ENCODE measurements at places on chromosomes 1 and 21.
A peak's percentile ranks its signal among the peaks of the same experiment; 100 is the strongest.

GRCh38 chr1:77533660-77534305 is 148.7 kb downstream of the ZZZ3 start:
- DNase-seq: peak; percentile 45

GRCh38 chr21:45324489-45325205 is 37.0 kb upstream of the POFUT2 start:
- DNase-seq: no peak

- no peak for DNase-seq
Observed at GRCh38 chr21:37342046-37342632, 24.4 kb upstream of the DYRK1A start.

DNA sequence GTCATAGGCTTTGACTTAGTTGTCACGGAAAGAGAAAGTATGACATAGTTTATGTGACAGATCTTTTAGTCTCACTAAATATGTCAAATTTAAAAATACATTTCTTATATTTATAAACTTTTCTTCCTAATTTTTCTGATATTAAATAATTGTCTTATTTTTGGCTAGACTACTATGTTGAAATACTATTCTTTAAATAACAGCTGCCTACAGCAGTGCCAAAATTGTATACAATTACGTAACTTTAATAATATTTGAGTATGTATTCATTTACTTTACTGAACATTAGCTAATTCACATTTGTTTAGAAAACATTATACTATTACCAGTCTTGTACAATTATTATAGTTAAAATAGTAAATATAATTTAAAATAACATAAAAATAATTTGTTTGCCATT is 137.4 kb downstream of the ADGRL4 start:
- no peak for DNase-seq

GRCh38 chr1:27724961-27725373 is 794 bp upstream of the FAM76A start:
- DNase-seq: no peak

- peak; percentile 28 for DNase-seq
Observed at GRCh38 chr1:205748403-205749233, 1.4 kb downstream of the NUCKS1 start.

- no peak for DNase-seq
Observed at GRCh38 chr1:7422966-7423365, 348.1 kb upstream of the VAMP3 start.

DNA sequence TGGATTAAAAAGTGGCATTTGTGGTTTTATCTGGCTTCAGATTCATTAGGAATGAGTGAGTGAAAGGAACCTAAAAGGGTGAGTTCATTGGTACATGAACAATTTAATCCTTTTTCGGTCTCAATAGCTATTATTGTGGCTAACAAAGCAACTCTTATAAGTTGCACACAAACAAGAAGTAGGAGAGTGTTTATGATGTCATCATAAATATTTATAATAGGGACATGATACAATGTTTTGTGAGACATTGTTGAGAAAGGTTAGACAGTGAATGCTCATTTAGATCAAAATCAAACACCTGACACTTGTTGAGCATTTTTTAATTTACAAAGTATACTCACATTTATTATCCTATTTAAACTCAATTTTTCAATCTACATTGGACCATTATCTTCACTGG is 363.4 kb downstream of the PDE4B start:
- no peak for DNase-seq

GRCh38 chr1:201298396-201299381 is 15.4 kb downstream of the PKP1 start:
- DNase-seq: no peak

GRCh38 chr1:55555956-55556725 is 341.0 kb upstream of the USP24 start:
- DNase-seq: no peak

GRCh38 chr1:240462277-240462676 is 149.7 kb downstream of the GREM2 start:
- DNase-seq: no peak

- DNase-seq: peak; percentile 69
Observed at GRCh38 chr1:203325026-203325417, 19.7 kb downstream of the BTG2 start.

GRCh38 chr1:195113471-195113870 is 1494.8 kb downstream of the KCNT2 start:
- DNase-seq: no peak

GRCh38 chr1:226201029-226201593 is 14.6 kb upstream of the ACBD3 start:
- DNase-seq: no peak

DNA sequence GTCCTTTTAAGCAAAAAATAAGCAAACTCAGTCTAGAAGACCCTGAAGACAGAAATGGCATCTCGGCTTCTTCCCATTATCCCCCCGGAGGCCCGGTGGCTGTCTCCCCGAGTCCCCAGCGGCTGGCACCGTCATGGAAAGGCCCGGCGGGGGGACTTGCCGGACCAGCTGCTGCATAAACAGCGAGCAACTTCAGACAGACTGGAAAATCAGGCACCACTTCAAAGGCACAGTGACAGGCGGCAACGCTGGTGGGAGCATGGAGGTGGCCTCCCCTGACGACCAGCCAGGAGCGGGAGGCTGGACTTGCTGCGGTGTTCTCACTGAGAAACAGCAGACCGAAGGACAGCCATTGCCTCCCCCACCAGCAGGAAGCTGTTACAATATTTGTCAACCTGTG is 18.4 kb upstream of the C1QA start:
- DNase-seq: no peak

- no peak for DNase-seq
Observed at GRCh38 chr1:229223498-229223897, 47.4 kb upstream of the RAB4A start.

GRCh38 chr1:103108376-103109150 is at the start of gene COL11A1:
Gene COL11A1, minus strand, starts transcription at chr1:103108522. Its CDS starts 344 bp downstream, at chr1:103108178.
- no peak for DNase-seq

- DNase-seq: no peak
Observed at GRCh38 chr1:68173283-68173935, 58.9 kb downstream of the WLS start.

GRCh38 chr1:231590453-231591198 is 36.0 kb upstream of the DISC1 start:
- no peak for DNase-seq

DNA sequence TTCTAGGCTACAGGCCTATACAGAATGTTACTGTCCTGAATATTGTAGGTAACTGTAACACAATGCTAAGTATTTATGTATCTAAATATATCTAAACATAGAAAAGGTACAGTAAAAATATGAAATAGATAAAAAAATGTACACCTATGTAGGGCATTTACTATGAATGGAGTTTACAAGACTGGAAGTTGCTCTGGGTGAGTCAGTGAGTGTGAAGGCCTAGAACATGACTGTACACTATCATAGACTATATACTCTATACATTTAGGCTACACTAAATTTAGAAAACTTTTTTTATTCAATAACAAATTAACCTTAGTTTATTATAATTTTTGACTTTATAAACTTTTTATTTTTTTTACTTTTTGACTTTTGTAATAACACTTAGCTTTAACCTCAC is 136.9 kb downstream of the DUSP10 start:
- DNase-seq: no peak

GRCh38 chr1:226645279-226645976 is 93.7 kb downstream of the ITPKB start:
- DNase-seq: no peak

DNA sequence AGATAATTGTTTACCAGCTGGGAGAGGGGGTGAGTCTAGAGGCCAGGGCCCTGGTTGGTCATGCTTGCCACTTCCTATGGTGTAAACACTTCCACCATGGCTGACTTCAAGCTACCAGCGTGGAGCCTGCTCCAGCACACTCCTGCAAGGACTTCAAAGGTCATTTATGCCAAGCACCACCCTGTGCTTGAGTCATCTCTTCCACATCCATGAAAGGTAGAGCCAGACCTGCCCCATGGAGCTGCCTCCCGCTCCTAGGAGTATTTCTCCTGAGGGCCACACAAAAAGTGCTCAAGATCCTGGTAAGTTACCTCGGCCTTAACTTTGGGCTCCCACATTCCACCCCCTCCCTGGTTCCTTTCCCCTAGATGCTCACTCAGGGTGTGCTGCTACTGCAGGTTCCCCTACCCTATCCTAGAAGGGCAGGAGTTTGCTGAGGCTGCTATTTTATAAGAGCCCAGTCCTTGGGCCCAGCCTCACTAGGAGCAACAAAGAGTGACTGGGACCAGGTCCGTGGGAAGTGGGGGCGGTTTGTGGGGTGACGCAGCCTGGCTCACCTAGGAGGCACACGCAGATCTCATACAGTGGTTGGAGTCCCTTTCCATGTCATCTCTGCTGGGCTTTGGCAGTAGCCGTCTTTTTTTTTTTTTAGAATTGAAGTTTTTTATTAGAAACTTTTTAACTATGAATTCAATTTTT is 2.4 kb downstream of the RAB7B start:
- peak; percentile 14 for DNase-seq

GRCh38 chr1:91013302-91013701 is 8.5 kb downstream of the ZNF644 start:
- no peak for DNase-seq

GRCh38 chr1:205287767-205288559 is 33.6 kb downstream of the NUAK2 start:
- peak; percentile 85 for DNase-seq

DNA sequence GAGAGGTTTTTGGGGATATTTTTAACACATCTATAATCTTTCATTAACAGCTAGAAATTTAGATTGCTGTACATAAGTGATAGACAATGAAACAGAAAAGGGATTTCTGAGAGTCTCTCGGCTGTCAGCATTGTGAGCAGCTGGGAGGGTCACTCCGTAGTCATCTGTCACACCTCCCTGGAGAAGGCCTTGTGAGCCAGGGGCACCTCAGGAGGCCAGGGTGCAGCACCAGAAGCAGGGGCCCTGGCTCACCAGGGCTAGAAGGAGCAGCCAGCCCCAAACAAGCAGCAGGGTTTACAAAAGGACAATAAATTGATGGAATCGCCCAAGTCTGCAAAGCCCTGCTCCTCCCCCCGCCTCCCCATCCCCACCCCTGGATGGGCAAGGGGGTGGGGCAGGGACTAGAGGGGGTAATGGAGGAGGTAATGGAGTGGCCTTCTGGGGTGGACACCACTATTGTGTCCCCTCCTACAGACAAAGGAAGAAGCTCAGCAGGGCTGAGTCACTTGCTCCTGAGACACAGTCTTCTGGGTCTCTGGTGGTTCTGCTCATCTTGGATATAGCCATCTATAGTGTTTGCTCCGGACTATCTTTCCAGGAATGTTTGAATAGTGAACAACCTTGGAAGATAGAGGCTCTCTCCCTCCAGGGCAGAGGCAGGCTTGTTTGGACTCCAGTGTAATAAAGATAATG is 263.4 kb downstream of the NPHP4 start:
- DNase-seq: no peak

DNA sequence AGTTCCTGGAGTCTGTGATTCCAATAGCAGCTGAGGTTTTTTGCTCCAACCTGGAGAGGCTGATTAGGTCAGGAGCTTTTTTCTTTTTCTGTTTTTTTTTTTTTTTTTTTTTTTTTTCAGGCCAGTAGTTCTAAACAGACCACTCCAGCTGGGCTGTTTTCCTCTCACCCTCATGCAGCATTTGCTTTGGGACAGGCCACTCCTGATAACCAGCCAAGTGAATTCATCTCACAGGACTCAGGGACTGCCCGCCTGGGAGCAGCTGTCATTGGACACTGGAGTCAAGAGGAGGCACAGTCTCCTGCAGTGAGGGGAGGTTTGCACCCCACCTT is 22.9 kb downstream of the PLXNA2 start:
- DNase-seq: no peak

DNA sequence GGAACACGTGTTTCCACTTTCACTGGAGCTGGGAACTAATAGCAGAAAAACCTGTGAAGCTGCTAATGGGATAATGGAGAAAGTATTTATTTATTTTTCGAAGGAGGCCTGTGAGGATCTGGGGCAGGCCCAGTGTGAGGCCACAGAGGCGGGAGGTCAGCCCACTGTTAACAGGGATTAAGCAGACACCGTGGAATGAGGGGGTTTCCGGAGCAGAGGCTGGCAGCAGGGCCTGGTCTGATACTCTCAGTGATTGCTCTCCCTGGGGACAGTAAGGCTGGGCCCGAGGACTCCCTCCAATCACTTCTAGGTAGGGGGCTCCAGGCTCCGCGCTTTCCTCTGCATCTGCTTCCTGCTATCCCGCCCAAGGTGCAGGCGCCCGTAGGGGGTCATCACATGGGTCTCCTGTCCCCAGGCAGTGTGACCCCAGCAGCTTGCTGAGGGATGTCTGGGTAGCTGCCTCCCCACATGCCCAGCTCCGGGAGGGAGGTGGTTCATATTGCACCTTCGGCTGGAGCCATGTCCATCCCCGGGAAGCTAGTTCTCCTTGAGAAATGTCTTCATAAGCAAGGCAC is 28.8 kb upstream of the CDCA8 start:
- DNase-seq: no peak

DNA sequence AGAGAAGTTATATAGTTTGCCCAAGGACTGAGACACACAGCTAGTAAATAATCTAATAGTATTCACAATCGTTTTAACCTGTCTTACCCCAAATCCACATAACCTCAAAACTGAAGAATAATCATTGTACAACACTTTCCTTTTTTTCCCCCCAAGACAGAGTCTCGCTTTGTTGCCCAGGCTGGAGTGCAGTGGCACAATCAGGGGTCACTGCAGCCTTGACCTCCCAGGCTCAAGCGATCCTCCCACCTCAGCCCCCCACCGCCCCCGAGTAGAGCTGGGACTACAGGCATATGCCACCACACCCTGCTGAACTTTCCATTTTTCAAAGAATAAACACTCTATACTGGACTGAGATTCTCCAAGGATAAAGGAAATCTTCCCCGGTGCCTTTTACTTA is 28.7 kb upstream of the NBL1 start:
- no peak for DNase-seq

GRCh38 chr1:27886353-27886679 is 14.0 kb downstream of the THEMIS2 start:
- no peak for DNase-seq

DNA sequence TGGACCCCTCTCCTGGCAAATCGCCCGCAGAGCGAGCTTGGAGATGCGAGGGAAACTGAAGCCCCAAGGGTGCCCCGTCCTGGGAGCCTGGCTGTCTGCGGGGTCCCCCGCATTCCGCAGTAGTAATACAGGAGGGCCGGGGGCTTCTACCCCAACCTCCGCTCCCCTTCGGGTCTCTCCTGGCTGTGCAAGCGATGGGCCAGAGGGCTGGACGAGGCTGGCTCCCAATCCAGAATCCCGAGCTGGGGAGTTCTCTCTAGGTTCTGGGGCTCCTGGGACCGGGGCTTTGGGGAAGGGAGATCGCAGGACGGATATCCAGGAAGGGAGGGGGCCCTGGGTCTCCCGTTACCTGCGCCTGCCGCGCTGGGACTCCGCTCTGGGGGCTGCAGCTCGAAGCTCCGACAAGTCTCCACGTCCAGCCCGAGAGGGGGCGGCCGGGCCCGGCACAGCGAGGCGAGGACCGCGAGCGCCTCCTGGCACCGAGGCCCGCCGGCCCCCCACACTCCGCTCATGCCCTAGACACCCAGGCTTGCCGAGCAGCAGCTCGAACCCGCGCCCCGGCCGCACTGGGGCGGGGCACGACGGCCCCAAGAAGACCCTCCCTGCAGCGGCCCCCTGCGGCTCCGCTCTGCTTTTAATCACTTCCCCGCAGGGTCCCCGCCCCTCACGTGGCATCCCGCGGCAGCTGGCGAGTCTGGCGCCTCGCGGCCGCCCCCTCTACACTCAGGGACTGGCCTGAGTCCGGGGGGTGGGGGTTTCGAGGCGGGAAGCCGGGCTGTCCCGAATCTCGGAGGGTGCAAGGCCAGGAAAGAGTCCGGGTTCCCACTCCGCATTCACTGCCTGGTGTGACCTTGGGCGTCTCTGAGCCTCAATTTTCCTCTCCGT is at the start of gene SYT6:
TSS of gene SYT6 (minus strand) at position 609 of the 885 bp plus-strand sequence. CDS start at position 512, 97 bp downstream.
- DNase-seq: peak; percentile 11

GRCh38 chr1:200751717-200752116 is 13.0 kb downstream of the CAMSAP2 start:
- no peak for DNase-seq

Data from activated naive CD8-positive, alpha-beta T cell treated with anti-CD3 and anti-CD28 coated beads for 36 hours (primary cell).